NCI-H187 (cell line): ENCODE measurements at places on chromosomes 1 and 21.

DNA sequence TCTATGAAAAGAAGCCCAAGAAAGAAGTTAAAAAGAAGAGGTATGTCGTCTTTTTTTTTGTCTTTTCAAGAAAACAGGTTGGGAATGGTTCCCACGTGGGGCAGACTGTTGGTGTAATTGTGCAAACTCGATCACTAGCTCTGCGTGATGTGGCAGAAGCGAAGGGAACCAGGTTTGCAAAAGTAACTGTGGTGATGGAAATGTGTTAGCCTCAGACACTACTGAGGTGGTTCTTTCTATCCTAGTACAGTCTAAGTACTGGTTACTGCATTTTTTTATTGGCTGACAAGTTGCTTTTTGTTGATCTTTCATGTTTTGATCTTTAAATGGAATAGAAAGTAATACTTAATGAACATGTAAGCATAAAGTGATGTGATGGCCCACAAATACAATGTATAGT lies 8.8 kb downstream of the RPL5 start:
- DNase-seq: no peak

- no peak for DNase-seq
Measured at GRCh38 chr21:34722684-34723300, 54.0 kb downstream of the CLIC6 start.

DNA sequence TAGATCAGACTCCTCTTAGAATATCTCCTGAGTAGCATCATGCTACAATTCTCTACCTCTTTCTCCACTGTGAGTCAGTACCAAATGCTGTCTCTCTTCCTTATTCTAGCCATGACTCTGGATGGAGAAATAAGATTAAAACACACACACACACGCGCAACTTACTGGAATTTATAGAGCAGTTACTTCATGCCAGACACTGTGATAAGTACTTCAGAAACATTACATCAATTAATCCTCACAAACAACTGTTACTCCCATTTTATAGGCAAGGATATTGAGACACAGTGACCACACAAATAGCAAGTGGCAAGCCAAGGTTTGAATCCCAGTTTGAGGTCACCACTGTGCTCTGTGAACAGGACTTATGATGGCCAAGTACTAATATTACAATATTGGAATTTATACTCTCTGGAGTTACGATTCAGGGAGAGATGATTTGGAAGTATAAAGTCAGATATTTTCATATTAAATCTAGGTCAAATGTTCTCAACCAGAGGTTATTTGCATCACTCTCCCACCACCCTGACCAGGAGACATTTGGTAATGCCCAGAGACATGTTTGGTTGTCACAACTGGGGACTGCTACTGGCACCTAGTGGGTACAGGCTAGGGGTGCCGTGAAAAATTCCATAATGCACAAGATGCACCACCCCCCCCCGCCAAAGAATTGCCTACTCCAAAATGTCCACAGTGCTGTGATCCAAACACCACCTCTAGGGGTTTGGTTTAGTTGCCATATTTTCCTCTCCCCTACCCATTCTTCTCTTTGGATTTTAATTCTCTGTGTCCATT lies 221.6 kb downstream of the LTN1 start:
- no peak for DNase-seq

- DNase-seq: no peak
Measured at GRCh38 chr1:98975810-98976209, 28.9 kb downstream of the PLPPR5 start.

- DNase-seq: no peak
Measured at GRCh38 chr1:246709835-246710234, 14.4 kb upstream of the SCCPDH start.

DNA sequence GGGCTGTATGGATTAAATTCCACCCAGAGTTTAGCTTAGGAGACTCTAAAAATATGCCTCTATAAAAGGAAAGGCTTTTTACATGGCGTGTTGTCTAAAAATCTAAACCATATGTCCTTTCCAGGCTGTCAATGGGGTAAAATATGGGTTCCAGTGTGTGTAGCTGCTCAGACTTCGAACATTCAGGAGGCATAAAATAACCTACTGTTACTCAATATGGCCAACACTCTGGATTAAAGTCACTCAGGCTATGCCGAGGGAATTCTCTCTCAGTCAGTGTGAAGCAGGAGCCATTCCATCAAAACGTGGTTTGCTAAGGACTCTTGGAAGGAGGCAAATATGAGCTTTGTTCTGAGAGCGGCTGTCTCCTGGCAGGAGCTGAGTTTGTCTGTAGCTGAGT lies 135.3 kb downstream of the RUNX1 start:
- no peak for DNase-seq

DNA sequence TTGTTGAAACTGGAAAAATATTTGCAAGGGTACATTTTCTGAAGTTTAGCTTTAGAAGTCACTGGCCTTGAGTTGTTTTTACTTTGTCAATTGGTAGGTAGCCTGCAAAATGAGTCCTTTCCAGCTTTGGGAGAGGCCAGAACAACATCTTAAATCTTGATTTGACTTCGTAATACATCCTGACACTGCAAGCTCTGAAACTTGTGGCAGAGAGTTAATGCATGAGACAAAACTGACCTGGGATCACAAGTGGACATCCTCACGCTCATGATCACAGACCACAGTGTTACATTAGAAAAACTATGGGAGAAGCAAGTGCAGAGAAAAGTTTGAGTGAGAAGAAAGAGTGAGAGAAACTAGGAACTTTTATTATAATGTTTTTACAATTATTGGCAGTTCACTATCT lies 550.9 kb downstream of the USP25 start:
- no peak for DNase-seq

GRCh38 chr1:154999571-155000410 lies 2.8 kb upstream of the ZBTB7B start:
- peak; percentile 36 for DNase-seq

DNA sequence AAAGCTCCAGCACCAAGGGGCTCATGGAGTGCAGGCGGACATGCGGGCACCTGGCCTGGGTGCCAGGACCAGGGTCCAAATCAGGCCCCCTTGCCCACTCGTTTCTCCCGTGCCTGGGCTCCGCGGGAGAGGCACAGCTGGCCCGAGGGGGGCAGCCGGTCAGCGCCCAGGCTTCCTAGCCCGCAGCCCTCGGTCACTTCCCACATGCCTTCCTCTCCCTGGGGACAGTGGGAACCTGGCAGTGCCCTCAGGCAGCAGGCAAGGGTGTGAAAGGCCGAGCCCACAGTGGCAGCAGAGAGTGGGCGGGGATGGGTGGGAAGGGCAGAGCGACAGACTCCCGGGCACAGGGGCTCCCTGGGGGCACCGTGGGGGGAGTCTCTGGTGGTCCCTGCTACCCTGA lies 69.8 kb downstream of the MEGF6 start:
- DNase-seq: no peak

- no peak for DNase-seq
Measured at GRCh38 chr1:230456478-230456877, 30.3 kb upstream of the PGBD5 start.

DNA sequence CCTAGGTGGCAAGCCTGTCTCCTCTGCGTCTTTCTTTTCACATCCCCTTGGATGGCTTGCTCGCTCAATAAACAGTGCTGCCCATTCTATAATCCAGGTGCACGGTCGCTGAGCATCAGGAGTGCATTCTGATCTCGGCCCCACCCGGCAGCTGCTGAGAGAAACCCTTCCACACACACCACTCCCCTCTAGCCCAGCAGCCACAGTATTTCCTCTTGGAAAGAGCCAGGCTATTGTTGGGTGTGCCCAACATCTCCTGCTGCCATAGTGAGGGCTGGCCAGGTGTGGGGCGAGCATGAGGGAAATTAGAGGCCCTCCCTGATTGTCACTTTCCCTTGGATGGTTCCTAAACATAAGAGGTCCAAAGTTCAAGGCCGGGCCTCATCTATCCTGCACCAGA lies 24.7 kb downstream of the GPA33 start:
- DNase-seq: peak; percentile 40

- no peak for DNase-seq
Measured at GRCh38 chr1:228313536-228314277, 92.9 kb downstream of the TRIM11 start.

DNA sequence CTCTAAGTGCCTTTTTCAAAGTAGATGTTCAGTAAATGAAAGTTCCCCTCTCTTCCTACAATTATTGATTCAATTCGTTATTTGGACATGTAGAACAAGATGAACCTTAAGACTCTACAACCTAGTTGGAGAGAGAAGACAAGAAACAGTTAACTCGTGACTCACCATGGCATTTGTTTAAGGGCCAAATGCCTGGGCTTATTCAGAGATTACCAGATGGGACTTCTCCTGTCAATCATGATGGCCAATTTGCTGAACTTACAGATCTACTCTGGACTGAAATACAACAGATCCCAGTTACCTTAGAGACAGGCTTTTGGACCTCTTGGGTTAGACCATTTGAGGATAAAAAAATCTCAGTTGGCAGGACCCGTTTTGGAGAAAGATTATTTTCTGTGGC lies 93.5 kb downstream of the C1orf94 start:
- no peak for DNase-seq

DNA sequence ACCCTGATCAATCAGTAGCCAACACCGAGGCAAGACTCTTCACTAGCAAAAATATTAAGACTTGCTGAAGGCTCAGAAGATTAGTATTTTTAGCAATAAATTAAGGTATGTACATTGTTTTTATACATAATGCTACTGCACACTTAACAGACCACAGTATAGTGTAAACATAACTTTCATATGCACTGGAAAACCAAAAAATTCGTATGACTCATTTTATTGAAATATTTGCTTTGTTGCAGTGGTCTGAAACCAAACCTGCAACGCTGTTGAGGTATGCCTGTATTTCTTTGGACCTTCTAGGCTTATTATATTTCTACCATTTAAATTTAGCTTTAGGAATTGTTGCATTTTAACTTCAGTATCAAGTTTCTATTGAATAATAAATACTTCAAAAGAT lies 65.8 kb upstream of the BCL9 start:
- no peak for DNase-seq

- DNase-seq: no peak
Measured at GRCh38 chr1:155860970-155861510, 1.7 kb downstream of the SYT11 start.

DNA sequence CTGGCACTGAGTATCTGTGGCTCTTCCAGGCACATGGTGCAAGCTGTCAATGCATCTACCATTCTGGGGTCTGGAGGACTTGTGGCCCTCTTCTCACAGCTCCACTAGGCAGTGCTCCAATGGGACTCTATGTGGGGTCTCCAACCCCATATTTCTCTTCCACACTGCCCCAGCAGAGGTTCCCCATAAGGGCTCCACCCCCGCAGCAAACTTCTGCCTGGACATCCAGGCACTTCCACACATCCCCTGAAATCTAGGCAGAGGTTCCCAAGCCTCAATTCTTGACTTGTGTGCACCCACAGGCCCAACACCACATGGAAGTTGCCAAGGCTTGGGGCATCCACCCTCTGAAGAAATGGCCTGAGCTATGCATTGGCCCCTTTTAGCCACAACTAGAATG lies 18.8 kb downstream of the ODF2L start:
- DNase-seq: no peak

- DNase-seq: no peak
Measured at GRCh38 chr1:117600966-117601365, 4.9 kb upstream of the TENT5C start.

GRCh38 chr21:21384977-21385376 lies 386.8 kb downstream of the NCAM2 start:
- no peak for DNase-seq

GRCh38 chr1:37410815-37411214 lies 63.6 kb upstream of the ZC3H12A start:
- no peak for DNase-seq

GRCh38 chr21:21151231-21151630 lies 153.0 kb downstream of the NCAM2 start:
- DNase-seq: no peak

DNA sequence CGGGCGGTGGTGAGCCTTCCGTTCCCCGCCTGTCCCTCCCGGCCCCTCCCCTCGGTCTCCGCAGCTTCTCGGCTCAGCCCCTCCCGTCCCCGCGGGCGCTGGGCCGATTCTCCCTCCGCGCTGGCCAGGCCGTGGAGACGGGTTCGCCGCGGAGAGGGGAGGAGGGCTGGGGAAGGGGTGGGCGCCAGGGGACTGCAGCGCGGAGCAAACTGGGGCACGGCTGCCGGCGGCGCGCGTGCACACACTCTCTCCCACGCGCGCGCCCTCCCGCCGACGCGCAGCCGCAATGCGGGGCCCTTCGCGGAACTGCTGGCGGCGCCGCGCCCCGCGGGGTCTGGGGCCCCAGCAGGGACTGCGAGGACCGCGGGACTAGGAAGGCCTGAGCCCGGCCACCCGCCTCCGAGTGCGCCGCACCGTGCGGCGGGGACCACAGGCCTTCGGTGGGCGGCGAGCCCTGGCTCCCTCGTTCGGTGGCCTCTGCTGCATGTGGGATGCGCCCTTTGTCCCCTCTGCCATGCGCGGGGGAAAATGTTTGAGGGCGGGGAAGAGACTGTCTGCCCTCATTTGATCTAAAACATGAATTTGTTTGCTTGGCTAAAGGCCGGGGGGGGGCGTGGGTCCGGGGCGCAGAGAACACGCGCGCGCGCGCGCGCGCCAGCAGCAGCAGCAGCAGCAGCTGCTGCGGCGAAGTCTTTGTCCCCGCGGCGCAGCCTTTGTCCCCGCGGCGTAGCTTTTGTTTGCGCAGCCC lies 90.7 kb upstream of the VAMP3 start:
- peak; percentile 17 for DNase-seq

DNA sequence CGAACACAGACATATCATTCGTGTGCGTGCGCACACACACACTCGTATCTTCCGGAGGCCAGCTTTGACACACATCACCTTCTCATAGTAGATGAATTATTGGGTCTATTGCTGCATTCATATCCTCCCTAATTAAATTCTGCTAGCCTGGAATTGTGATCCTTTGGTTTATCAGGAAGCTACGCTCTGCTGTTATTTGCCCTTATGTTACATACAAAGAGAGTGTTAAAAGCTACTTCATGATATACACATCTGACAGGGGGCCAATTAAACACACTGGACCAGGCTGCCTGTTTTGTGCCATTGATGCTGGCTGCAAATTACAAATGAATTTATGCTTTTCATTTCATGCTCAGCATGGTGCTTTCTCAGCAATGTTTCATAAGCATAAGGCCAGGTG lies 252.0 kb downstream of the RHOU start:
- DNase-seq: no peak

- DNase-seq: no peak
Measured at GRCh38 chr1:185213091-185213490, 56.1 kb downstream of the SWT1 start.

DNA sequence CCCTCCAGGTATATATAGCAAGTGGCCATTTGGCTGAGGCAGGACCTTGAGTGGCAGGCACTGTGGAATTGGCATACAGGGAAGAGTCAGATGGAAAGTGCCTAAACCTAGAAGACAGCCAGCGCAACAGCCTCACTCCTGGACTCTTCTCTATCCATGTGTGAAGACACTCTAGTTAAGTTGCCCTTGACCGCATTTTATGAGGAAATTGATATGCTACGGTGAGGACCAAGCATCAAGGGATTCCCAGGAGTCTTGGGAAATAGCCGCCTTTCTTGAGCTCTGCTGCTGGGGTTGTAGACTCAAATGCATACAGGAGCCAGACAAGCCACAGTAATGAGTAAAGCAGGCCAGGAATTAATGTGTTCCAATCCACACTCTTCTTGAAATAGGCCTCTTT lies 145.9 kb upstream of the KAZN start:
- peak; percentile 20 for DNase-seq

- no peak for DNase-seq
Measured at GRCh38 chr1:172286629-172287076, 133.8 kb upstream of the C1orf105 start.
